Trophoblast cell (in vitro differentiated cells and primary cell): ENCODE measurements at places on chromosomes 13 and 19.

DNA sequence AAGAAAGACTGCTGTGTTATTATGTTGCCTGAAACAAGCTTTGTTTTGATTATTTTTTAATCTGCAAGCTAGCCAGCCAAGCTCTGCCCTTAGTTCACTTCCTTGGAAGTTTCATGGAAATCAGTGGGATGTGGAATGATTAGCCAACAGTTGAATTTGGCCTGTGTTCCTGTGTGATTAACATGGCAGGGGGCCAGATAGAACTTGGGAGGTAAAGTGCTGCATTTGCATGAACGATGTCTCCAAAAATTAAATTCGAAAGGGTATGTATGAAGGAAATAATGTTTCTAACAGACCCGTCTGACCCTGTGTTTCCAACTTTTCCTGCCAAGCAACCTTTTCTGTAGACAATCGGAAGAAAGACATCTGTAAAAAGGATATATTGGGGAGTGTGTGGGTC lies 32.2 kb downstream of the UFM1 start:
- H3K4me3 ChIP-seq, result no peak overlapping the region
- no peaks in the 10 kb centered on the region for H3K36me3 ChIP-seq
- H3K27me3 ChIP-seq, result no peaks in the 10 kb centered on the region
- H3K27ac ChIP-seq, result no peak overlapping the region
- no peak for DNase-seq
- no peaks in the 10 kb centered on the region for H3K4me1 ChIP-seq

DNA sequence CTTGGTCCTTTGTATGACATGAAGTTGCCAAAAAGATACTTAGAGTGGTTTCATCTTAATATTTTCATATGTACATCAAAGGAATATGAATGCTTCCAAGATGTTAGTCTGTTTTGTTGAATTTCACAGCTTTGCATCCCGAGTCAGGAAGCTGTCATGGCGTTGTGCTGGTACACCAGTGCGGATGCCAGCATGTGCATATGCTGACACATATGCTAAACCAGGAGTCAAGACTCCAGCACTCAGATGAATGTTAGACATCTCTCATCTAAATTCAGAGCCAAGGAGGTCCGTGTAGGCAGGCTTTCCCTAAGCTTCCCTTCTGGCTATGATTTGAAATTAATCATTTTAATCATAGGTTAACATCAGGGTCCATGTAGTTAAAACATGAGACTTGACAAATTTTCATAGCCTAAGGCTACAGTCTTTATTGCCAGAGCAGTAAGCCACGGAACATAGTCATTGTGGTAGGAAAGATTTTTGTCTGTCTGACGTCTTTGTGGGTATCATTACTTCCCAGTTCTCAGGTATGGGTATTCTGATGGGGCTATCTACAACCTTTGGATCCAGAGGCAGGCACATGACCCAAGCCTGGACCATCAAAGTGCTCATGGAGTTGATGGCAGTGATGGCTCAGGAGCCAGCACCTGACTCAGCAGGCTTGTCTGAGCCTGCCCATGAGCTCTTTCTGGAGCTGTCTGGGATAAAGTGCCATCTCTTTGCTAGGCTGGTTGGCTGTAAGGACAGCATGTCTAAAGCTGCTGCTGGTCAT lies 246.1 kb downstream of the KCNRG start:
- no peaks in the 10 kb centered on the region for H3K36me3 ChIP-seq
- no peaks in the 10 kb centered on the region for H3K27me3 ChIP-seq
- no peak overlapping the region for H3K27ac ChIP-seq
- H3K4me3 ChIP-seq, result no peak overlapping the region
- H3K4me1 ChIP-seq, result no peaks in the 10 kb centered on the region
- no peak for DNase-seq

- H3K27ac ChIP-seq, result no peak overlapping the region
- H3K27me3 ChIP-seq, result no peaks in the 10 kb centered on the region
- H3K4me1 ChIP-seq, result no peaks in the 10 kb centered on the region
- no peaks in the 10 kb centered on the region for H3K36me3 ChIP-seq
- no peak overlapping the region for H3K4me3 ChIP-seq
These were observed 2.9 kb upstream of the HTR2A start for GRCh38 chr13:46899801-46900200.

DNA sequence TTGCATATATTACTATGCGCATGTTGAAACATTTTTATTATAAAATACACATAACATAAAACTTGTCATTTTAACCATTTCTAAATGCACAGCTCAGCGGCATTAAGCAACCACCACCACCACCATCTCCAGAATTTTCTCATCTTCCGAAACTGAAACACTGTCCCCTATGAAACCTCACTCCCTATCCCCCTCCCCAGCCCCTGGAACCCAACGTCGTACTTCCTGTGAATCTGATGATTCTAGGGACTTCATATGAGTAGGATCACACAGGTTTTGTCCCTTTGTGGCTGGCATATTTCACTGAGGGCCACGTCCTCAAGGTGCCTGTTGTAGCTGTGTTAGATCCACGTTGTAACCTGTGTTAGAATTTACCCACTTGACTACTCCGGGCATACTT lies 716 bp upstream of the MAP2K2 start:
- no peak for DNase-seq
- H3K4me1 ChIP-seq, result peaks cover 8% of the 10 kb centered on the region
- peaks cover 9% of the 10 kb centered on the region for H3K36me3 ChIP-seq
- H3K27ac ChIP-seq, result no peak overlapping the region
- H3K27me3 ChIP-seq, result no peaks in the 10 kb centered on the region
- no peak overlapping the region for H3K4me3 ChIP-seq

- no peak overlapping the region for H3K27ac ChIP-seq
- no peaks in the 10 kb centered on the region for H3K36me3 ChIP-seq
- H3K4me1 ChIP-seq, result peaks cover 7% of the 10 kb centered on the region
- no peaks in the 10 kb centered on the region for H3K27me3 ChIP-seq
These were observed 21.0 kb upstream of the SPRY2 start for GRCh38 chr13:80361883-80362327.

GRCh38 chr13:33193428-33193974 lies 92.1 kb downstream of the STARD13 start:
- no peaks in the 10 kb centered on the region for H3K36me3 ChIP-seq
- no peak for DNase-seq
- H3K27me3 ChIP-seq, result no peaks in the 10 kb centered on the region
- no peak overlapping the region for H3K4me3 ChIP-seq

- H3K27ac ChIP-seq, result no peak overlapping the region
- H3K36me3 ChIP-seq, result no peaks in the 10 kb centered on the region
- no peak for DNase-seq
- H3K27me3 ChIP-seq, result no peaks in the 10 kb centered on the region
- no peaks in the 10 kb centered on the region for H3K4me1 ChIP-seq
These were observed 184.6 kb downstream of the GPC6 start for GRCh38 chr13:93411186-93411680.

GRCh38 chr19:10120538-10121189 lies 965 bp upstream of the EIF3G start:
- peaks cover 6% of the 10 kb centered on the region for H3K4me1 ChIP-seq
- H3K4me3 ChIP-seq, result no peak overlapping the region
- no peaks in the 10 kb centered on the region for H3K27me3 ChIP-seq
- H3K36me3 ChIP-seq, result peaks cover 44% of the 10 kb centered on the region
- DNase-seq, result peak; percentile 28
- H3K27ac ChIP-seq, result no peak overlapping the region

- no peak overlapping the region for H3K27ac ChIP-seq
- no peaks in the 10 kb centered on the region for H3K36me3 ChIP-seq
- H3K4me1 ChIP-seq, result no peaks in the 10 kb centered on the region
- no peaks in the 10 kb centered on the region for H3K27me3 ChIP-seq
These were observed 13.9 kb upstream of the SIAH3 start for GRCh38 chr13:45865414-45865813.

GRCh38 chr13:31951215-31951678 lies 80.3 kb upstream of the FRY start:
- H3K4me3 ChIP-seq, result no peak overlapping the region
- peaks cover 6% of the 10 kb centered on the region for H3K4me1 ChIP-seq
- no peaks in the 10 kb centered on the region for H3K36me3 ChIP-seq
- DNase-seq, result peak; percentile 64

DNA sequence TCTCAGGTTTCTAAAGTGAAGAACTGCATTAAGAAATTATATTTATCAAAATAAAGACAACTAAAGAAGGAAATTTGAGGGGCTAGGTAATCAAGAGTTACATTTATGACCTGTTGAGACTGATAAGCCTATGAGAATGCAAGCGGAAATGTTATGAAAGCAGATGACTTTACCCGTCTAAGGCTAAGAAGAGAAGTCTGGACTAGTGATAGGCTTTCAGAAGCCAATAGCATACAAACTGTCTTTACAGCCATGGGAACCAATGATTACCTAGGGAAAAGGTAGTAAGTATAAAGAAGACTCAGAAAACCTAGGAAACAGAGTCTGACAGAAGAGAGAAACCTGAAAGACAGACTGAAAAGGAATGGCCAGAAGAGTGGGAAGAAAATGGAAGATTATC lies 11.2 kb downstream of the TSC22D1 start:
- no peaks in the 10 kb centered on the region for H3K4me1 ChIP-seq
- no peak overlapping the region for H3K27ac ChIP-seq
- no peaks in the 10 kb centered on the region for H3K27me3 ChIP-seq
- no peak for DNase-seq

- no peaks in the 10 kb centered on the region for H3K4me1 ChIP-seq
- no peaks in the 10 kb centered on the region for H3K27me3 ChIP-seq
- H3K4me3 ChIP-seq, result no peak overlapping the region
- H3K27ac ChIP-seq, result no peak overlapping the region
- DNase-seq, result no peak
These were observed 421.6 kb upstream of the KLF12 start for GRCh38 chr13:74555651-74556420.

- H3K4me3 ChIP-seq, result no peak overlapping the region
- no peak overlapping the region for H3K27ac ChIP-seq
- no peaks in the 10 kb centered on the region for H3K27me3 ChIP-seq
- no peaks in the 10 kb centered on the region for H3K36me3 ChIP-seq
These were observed 158.4 kb downstream of the KLF12 start for GRCh38 chr13:73975767-73976166.

DNA sequence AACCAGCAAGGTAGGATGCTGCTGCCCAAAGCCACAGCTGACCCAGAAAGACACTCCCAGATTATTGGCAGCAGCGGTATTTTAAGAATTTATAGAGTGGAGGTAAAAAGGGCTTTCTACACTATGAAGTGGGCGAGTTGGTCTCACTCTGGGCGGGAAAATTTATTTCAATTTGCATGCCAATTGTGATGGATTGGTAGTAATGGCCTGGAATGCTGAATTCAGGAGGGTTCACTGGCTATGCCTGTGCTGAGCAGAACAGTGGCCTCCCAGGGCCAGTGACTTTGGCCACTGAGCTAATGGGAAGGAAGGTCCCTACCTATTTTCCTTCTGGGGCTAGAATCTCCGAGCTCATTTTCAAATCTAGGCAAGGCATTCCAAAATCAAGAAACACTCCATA lies 243.5 kb downstream of the TSHZ3 start:
- no peak overlapping the region for H3K4me3 ChIP-seq
- H3K27me3 ChIP-seq, result no peaks in the 10 kb centered on the region
- DNase-seq, result no peak
- H3K27ac ChIP-seq, result no peak overlapping the region

GRCh38 chr19:290372-291005 lies 714 bp downstream of the PLPP2 start:
- peaks cover 30% of the 10 kb centered on the region for H3K4me1 ChIP-seq
- H3K27me3 ChIP-seq, result no peaks in the 10 kb centered on the region
- peak; percentile 46 for DNase-seq
- no peaks in the 10 kb centered on the region for H3K36me3 ChIP-seq

DNA sequence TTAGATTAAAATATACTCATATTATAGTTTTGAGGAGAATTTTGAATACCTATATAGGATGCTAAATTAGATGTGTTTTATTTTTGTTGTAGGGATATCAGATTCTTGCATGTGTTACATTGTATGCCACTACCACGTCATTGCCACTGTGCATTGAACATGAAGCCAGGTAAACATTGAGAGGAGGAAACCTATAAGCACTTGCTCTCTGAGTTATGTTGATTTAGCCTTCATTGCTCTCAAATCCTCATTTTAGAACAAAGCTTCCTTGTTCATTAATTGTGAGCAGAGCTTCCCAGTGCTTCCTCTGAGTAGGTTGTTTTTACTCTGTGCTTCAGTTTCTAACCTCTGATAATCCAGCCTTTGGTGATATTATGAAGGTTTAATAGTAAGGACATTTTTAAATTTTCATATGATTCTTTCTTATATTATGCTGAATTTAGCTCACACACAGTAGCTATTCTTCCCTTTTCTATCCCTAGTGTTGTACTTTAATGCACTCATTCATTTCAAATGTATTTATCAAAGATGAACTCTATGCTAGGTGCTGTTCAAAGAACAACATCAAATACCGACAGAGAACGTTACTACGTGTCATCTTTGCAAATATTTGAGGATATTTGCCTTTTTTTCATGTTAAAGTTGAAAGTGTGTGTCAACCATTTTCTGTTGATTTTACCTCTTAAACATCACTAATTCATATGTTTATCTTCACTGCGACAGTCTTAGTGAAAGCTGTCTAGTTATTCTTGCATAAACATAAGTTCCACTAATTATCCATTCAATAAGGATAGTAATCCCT lies 1448.0 kb upstream of the MIR17HG start:
- no peaks in the 10 kb centered on the region for H3K36me3 ChIP-seq
- no peak overlapping the region for H3K27ac ChIP-seq
- no peaks in the 10 kb centered on the region for H3K27me3 ChIP-seq
- no peak overlapping the region for H3K4me3 ChIP-seq

- no peaks in the 10 kb centered on the region for H3K4me1 ChIP-seq
- no peaks in the 10 kb centered on the region for H3K36me3 ChIP-seq
- no peak overlapping the region for H3K27ac ChIP-seq
- no peak for DNase-seq
- no peaks in the 10 kb centered on the region for H3K27me3 ChIP-seq
These were observed 1529.3 kb upstream of the SLC10A2 start for GRCh38 chr13:104595511-104595910.

GRCh38 chr19:46546194-46546896 lies 50.7 kb upstream of the PNMA8B start:
- H3K27me3 ChIP-seq, result no peaks in the 10 kb centered on the region
- H3K4me3 ChIP-seq, result no peak overlapping the region
- no peaks in the 10 kb centered on the region for H3K36me3 ChIP-seq
- DNase-seq, result peak; percentile 65
- no peak overlapping the region for H3K27ac ChIP-seq

GRCh38 chr13:29922896-29923295 lies 72.5 kb upstream of the UBL3 start:
- no peak for DNase-seq
- H3K4me1 ChIP-seq, result peaks cover 28% of the 10 kb centered on the region
- no peaks in the 10 kb centered on the region for H3K27me3 ChIP-seq
- peak overlapping the region; percentile 93 for H3K27ac ChIP-seq
- no peaks in the 10 kb centered on the region for H3K36me3 ChIP-seq

GRCh38 chr19:16377521-16377920 lies 52.9 kb downstream of the KLF2 start:
- H3K27ac ChIP-seq, result no peak overlapping the region
- no peaks in the 10 kb centered on the region for H3K27me3 ChIP-seq
- no peaks in the 10 kb centered on the region for H3K4me1 ChIP-seq
- no peak overlapping the region for H3K4me3 ChIP-seq
- DNase-seq, result no peak

DNA sequence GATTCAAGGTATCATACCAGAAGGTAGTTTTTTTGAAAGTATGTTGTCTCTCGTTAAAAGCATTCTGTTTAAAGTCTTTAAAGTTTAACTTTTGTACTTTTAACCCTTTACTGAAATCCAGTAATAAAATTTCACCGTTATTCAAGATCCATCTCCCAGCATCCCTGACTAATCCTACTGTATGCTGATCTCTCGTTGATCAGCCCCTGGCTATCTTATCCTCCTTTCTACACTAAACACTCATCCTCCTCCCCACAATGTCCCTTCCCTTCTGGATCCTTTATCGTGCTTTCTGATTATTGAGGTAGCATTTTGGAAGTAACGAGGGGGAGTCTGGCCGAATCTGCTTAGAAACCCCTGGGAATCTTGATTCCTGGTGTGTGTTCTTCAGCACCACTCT lies 1.3 kb downstream of the TPP2 start:
- no peaks in the 10 kb centered on the region for H3K36me3 ChIP-seq
- peaks cover 2% of the 10 kb centered on the region for H3K4me1 ChIP-seq

- H3K4me1 ChIP-seq, result no peaks in the 10 kb centered on the region
- peak; percentile 34 for DNase-seq
- H3K27me3 ChIP-seq, result no peaks in the 10 kb centered on the region
- H3K27ac ChIP-seq, result no peak overlapping the region
These were observed 99.2 kb downstream of the ABCC4 start for GRCh38 chr13:95201814-95202651.
